Activated CD4-positive, alpha-beta T cell treated with anti-CD3 and anti-CD28 coated beads for 36 hours (primary cell): ENCODE measurements at places on chromosomes 11 and 22.
A peak's percentile ranks its signal among the peaks of the same experiment; 100 is the strongest.

GRCh38 chr22:19663821-19664355 lies 50.4 kb upstream of the SEPTIN5 start:
- DNase-seq, result no peak

GRCh38 chr11:111308140-111308539 lies 9.8 kb downstream of the POU2AF3 start:
- DNase-seq, result no peak

DNA sequence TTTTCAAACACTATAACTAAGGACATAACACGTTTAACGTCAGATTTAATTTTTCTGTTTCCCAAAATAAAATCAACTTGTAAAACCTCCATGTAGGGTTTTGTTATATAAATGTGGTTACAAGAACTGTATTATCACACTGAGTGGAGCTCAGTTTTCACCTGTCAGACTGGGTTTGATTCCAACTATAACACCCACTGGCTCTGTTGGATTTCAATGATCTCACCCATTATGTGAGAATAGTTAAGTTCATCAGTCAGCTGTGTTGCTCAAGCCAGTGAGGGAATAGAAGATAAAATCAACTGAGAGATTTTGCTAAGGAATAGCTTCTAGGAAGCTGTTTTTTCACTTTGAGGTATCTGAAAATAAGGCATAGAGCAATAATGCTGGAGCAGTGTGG lies 5.1 kb upstream of the OR52R1 start:
- no peak for DNase-seq

- DNase-seq, result peak; percentile 47
Measured at GRCh38 chr22:29879753-29880152, 3.2 kb upstream of the MTMR3 start.

DNA sequence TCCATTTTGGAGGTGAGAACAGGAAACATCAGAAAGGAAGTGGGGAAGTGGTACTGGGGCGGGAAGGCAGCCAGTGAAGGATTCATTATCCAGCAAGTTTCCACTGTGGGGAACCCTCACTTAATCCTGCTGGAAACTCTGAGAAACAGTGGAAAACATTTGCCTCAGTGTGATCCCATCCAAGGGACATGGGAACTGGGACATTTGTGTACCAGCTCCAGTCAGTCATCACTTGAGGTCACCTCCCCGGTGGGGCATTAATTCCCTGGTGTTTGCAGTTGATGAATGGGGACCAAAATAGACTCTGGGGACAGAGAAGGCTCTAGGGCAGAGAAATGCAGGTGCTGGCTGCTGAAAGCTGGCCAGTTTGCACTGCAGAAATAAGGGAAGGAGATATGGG lies 599.9 kb downstream of the BUD13 start:
- DNase-seq, result no peak

GRCh38 chr11:17293311-17293710 lies 16.8 kb downstream of the NUCB2 start:
- DNase-seq, result no peak

DNA sequence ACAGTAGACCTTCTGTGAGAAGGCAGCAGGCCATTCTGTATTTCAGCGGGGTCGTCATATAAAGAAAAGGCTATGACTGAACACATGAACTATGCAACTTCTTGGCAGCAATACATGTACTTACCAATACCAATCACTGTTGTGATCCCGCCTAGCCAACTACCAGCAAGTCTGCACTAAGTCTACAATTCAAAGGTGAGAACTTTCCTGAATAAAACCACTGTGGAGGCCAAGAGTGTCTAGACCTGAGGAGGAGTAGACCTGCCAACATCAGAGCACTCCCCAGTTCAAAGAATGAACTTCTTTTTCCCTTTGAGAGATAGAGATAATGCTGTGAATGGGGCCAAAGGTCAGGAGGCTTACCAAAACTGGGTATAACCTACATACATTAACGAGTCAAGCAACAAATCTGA lies 108.2 kb downstream of the SIK3 start:
- DNase-seq, result no peak

DNA sequence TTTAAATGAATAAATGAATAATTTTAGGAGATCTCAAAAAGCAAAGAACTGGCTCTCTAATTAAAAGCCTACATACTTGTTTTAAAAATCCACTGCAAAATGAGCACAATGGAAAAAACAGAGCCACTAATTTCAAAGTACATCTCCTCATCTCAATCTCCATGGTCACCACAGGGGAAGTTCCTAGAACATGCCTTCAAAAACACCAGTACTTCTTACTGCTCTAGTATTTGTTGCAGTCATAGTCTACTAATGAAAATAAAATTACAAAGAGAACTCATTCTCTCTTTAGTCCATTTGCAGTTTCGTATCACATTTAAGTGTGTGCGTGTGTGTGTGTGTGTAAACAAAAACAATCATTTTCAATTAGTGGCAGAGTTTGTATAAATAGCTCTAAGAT lies 54.0 kb downstream of the PIK3C2A start:
- DNase-seq, result no peak

DNA sequence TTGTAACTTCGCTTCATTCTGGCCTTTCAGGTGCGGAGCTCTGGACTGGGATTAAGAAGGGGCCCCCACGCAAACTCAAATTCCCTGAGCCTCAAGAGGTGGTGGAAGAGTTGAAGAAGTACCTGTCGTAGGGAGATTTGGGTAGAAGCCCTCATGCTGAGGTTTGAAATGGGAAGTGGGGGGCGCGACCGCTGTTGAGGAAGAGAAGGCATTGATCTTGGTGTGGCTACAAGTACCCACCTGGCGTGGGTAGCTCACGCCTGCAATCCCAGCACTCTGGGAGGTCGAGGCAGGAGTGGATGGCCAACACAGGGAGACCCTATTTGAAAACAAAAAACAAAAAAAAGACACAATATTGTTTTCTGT lies 779 bp downstream of the SELENOH start:
- DNase-seq, result no peak

DNA sequence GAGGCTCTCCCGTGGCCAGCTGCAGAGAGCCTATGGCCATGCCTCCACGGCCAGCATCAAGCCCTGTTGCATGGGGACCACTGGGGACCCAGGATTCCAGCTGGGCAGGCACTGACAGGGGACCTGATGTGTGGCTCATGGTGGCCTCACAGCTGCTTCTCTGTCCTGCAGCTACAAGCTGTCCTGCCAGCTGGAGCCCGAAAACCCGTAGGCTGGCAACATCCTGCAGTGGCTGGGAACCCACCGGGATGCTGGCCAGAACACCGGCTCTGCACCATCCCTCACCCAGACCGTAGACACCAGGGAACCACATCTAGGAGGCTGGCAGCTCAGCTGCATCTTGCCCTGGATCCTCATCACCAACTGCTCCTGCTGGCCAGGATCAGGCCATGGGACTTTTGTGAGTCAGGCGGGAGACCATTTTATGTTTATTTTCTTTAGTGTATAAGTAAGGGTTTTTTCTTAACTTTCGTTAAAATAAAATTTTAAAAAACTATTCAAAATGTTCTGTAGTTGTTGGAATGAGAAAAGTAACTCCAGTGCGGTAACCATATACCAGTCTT lies 7.9 kb downstream of the RGL4 start:
- no peak for DNase-seq

DNA sequence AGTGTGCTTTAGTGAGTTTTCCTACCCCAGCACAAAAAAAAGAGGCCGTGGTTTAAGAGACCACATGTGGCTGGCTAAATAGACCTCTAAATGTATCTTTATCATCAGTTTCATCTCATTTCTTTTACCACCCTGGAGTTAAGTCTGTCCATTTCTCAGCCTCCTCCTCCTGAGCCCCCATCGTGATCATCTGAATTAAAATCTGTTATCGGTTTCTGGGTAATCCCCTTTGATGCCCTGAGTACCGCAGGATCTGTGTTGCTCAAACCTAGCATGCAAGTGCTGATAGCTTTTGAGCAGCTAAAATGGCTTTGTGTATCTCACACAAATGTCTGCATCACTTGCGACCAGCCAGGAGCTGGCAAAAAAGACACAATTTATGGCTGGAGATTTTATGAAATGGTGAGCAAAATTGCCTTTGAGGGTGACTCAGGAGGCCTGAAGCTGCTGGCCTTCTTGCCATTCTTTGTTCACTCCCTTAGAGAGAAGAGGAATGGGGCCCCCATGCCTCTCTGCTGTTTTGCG lies 236.5 kb downstream of the NTM start:
- no peak for DNase-seq

DNA sequence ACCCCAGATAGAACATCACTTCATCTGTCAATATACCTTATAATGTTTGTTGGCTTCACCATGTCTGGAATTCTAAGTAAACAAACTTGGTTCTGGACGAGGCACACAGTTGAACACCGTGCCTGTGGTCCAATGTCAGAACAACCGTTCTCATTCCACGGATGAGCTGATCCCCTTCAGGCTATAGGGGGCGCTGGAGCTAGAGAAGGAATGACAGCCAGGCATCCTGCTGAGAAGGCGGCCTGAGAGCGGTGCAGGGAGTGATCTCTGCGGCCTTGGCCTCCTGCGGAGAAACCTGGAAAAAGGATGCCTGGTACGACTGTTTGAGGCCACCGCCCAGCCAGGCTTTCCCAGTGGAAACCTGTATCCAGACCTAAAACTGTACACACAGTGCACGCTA lies 48.7 kb downstream of the FDX1 start:
- DNase-seq, result peak; percentile 20

GRCh38 chr22:39719559-39720450 lies 149.3 kb downstream of the CACNA1I start:
- DNase-seq, result no peak

DNA sequence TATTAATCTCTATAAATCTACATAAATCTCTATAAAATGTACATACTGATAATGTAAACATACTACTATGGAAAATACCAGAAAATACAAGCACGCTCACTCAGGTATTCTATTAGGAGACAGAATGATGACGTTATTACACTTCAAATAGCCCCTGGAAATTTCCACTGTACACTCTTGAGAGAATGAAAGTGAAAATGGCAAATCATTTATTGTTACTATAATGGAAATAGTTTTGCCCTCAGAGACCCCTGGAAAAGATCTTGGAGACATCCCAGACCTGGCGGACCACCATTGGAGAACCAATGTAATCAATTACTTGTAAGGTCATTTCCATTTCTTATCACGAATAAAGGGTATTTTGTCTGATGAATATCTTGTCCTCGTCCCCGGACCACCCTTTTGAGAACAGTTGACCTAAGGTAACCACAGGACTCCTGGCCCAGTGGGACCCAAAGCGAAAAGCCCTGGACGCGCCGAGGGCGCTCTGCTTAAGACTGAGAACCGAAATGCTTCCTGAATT lies 509 bp upstream of the PRRG4 start:
- no peak for DNase-seq

DNA sequence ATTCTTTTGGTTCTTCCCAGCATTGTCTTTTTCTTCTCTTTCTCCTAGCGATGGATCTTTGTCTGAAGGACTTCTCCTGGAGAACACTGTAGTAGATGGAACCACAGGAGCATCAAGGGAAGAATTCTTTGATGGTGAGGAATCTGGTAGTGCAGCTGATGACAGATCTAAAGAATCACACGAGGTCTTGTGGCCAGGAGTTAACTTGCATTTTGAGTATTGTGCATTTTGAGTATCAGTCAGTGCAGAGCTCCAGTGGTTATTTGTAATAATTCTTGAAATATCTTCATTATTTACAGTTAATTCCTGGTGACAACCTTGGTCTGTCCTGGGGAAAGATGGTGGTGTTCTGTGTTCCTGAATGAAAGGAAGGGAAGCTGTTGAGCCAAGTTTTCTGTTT lies 14.5 kb upstream of the POGLUT3 start:
- no peak for DNase-seq

DNA sequence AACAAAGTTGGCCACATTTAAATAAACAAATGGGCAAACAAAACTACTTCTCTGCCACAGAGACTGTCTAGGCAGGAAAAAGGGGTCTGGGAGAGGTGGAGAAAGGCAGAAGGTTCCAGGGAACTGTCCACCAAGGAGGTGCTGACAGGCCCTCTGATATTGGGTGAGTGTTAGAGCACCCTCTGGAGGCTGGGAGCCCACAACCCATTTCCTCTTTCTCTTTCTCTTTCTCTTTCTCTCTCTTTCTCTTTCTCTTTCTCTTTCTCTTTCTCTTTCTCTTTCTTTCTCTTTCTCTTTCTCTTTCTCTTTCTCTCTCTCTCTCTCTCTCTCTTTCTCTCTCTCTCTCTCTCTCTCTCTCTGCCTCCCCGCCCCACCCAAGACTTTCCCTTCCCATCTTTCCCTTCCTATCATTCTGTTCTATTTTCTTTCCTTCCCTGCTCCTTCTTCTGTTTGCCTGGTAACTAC lies 912.8 kb downstream of the DLG2 start:
- peak; percentile 71 for DNase-seq

- no peak for DNase-seq
Measured at GRCh38 chr11:78032090-78032489, 9.0 kb upstream of the KCTD14 start.

DNA sequence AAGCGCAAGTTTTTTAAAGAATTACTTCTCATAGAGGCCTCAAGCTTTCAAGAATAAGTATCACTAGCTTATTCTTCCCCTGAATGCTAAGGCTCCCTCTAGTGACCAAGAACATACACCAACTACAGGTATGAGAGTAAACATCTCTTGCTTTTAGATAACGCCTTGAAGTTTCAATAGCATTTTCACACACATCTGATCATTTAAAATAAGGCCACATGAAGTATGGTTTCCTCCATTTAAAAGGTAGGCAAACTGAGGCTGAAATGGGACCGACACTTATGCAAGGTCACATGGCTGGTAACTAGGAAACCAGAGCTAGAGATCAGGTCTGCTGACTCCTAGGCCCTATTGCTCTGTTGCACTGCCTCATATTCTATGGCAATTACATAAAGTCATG lies 66.5 kb downstream of the CCDC34 start:
- no peak for DNase-seq

DNA sequence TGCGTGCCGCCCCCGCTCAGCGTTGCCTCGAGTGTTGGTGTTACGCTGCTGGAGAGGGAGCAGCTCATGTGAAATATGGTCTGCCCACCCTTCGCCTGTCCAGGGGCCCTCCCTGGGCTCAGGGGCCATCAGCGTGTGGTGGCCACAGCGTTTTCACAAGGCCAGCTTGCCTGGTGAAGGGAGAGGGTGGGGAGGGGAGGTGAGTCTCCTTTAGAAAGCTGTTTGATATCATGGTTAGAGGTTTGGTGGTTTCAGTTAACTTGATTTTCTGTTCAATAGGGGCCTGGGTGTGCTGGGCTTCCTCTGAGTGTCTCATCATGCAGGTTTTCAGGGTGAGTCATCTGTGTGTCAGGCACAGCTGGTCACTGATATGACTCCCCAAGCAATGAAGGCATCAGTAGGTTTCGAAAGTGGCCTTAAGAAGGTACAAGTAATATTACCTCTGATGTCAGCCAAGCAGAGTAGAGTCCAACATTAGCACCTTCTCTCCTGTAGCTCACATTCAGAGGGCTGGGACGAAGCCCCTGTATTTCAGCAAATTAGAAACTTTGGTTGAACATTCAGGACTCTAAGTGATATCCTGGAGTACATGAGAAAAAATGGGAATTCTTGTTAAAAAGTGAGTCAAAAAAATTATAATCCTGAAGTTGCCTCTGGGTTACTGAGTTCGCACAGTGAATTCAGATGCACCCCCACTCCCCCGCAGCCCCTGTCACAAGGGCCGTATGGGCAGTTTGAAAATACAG lies 172.5 kb downstream of the TBC1D22A start:
- peak; percentile 43 for DNase-seq

GRCh38 chr11:126390272-126390867 lies 34.9 kb downstream of the ST3GAL4 start:
- DNase-seq, result no peak

GRCh38 chr11:84035645-84036044 lies 749.5 kb upstream of the CCDC90B start:
- no peak for DNase-seq
